ENCODE measurements at places on chromosomes 1 and 21.

DNA sequence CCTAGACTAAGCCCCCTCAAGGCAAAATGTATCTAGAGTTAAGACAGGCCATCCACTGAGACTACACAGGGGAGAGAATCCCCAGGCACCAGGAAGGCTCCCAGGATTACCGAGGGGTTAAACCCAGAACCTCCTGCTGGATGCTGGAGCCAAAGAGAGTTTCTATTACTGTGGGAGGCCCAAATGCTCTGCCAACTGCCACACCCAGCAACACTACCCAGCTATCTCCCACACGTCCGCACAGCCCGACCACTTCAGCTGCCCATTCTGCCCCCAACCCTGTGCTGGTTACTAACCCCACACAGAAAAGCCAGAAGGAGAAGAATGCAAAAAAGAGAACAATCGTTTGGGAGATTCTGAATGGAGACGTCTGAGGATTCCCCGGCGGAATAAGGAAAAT lies 63.6 kb downstream of the CD46 start:
- no peak for DNase-seq

- DNase-seq = peak; percentile 57
These were observed 536 bp downstream of the LGALS8 start for GRCh38 chr1:236524142-236524894.

- DNase-seq = no peak
These were observed 80.6 kb upstream of the IPO9 start for GRCh38 chr1:201748335-201748734.

DNA sequence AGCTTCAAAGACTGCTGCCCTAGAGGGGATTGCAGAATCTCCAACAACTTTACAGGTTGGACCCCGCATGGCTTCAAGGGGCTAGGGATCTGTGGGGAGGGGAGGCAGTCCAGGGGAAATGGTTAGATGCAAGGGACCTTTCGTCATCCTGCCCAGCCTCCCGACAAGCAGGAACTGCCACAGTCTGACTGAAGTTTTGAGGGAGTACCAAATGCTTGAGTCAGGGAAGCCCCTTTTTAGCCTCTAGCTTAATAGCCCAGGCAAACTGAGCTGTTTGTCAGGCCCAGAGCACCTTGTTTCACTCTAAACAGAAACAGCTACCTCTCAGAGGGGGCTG lies 1.1 kb downstream of the TOR3A start:
- DNase-seq = no peak

GRCh38 chr1:155250246-155250632 lies 5.0 kb downstream of the ENTREP3 start:
- no peak for DNase-seq

GRCh38 chr1:18793164-18793563 lies 66.3 kb downstream of the TAS1R2 start:
- DNase-seq = no peak

- no peak for DNase-seq
These were observed 12.9 kb downstream of the ACTRT2 start for GRCh38 chr1:3034162-3034561.

DNA sequence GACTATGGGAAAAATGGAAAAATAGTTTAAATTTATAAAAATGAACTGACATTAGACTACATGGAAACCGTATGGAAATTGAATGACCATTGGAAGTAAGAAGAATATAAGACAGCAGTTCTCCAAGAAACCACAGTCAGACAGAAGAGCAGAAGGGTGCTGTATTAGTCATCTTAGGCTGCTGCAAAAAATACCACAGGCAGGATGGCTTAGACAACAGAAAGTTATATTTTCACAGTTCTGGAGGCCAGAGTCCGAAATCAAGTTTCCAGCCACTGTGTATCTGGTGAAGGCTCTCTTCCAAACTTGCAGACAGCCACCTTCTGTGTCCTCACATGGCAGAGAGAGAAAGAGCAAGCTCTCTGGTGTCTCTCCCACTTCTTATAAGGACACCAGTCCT lies 175.2 kb downstream of the DSCAM start:
- no peak for DNase-seq

DNA sequence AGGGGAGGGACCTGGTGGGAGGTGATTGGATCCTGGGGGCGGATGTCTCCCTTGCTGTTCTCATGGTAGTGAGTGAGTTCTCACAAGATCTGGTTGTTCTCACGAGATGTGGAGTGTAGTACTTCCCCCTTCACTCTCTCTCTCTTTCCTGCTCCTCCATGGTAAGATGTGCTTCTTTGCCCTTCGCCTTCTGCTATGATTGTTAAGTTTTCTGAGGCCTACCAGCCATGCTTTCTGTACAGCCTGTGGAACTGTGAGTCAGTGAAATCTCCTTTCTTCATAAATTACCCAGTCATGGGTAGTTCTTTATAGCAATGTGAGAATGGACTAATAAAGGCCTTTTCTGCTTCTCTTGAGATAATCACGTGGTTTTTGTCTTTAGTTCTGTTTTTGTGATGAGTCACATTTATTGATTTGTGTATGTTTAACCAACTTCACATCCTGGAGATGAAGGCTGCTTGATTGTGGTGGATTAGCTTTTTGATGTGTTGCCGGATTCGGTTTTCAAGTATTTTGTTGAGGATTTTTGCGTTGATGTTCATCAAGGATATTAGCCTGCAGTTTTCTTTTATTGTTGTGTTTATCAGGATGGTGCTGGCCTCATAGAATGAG lies 45.5 kb downstream of the RABGAP1L start:
- no peak for DNase-seq

DNA sequence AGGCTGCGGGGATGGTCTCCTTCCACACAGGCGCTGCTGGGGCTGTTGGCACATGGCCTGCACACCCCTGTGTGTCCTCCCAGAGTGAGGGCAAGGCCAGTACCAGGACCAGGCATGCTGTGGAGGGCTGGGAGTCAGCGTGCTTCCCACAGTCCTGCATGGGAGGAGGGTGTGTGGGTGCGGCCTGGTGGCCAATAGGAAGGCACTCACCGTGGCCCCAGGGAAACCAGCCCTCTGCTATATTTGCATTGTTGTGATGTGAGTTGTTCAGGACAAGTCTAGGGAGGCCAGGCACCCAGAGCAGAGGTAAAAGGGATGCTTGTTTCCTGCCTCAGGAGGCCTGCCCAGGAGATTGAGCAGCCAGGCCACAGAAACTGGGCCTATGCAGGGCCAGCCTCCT lies 59.5 kb downstream of the S100B start:
- no peak for DNase-seq
